ENCODE measurements at places on chromosomes 5 and 9.

DNA sequence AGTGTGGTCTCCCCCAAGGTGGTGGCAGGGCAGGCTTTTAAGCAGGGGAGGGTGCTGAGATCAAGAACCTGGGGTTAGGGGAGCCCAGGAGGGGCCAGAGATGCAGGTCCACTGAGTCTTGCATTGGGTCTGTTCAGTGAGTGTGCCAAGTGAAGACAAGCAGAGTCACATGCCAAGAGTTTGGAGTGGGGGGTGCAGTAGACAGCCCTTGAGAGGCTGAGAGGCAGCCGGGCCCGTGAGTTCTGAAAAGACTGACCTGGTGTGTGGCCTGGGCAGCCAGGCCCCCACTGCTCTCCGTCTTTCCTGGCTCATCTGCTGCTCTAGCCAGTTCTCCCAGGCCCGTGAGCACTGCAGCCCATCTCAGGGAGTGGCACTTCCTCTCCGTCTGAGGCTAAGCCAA lies 120.0 kb downstream of the DAB2IP start:
- DNase-seq = no peak

DNA sequence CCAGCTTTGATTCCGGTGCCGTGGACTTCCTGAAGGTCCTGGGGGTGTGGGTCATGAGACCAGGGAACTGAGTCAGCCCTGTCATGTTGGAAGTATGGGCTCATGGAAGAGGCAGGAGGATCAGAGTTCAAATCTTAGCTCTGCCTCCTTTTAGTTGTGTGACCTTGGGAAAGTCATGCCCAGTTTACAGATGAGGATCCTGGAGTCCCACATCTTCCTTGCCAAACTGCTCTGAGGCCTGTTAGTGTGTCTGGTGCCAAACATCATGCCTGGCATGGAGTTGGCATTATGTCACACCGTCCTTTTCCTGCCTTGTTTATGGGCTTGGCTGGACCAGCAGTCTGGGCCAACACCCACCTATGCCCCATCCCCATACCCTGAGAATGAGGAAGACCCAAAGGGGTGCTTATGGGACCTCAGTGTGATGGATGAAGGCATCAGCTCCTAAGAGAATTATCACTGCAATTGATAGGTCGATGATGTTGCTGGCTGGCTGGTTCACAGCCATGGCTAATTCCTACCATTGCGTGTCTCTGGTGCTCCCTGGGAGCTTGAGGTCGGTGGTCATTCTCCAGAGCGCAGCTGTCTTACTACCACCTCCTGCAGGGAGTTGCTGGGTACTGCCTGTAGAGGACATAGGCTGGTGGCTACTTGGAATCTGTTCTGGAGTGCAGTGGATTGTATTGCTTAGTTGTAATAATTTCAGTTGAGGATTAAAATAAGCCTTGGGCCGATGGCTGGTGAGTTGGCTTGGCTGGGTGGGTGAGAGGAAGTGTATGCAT lies 140.5 kb upstream of the PITX1 start:
- no peak for DNase-seq

- no peak for DNase-seq
Observed at GRCh38 chr9:21491756-21492155, 9.6 kb upstream of the IFNE start.

GRCh38 chr9:14565352-14566016 lies 127.7 kb downstream of the ZDHHC21 start:
- DNase-seq = no peak

DNA sequence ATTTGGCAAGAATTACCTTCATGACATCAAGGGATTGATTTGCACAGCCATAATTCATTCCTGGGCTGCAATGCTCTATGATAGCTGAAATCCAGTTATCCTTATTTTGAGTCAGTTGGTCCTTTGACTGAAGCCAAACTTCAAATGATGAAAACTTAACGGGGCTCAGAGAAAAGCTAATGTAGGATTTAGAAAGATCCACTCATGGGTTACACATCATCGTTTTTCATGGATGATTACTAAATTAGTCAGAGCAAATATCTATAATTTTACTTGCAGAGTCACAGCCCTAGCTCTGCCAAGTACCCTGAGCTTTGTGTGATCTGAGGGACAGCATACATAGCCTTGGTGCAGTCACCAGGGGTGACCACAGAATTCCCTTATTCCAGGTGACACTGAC lies 27.3 kb upstream of the MUSK start:
- no peak for DNase-seq

- no peak for DNase-seq
Observed at GRCh38 chr5:66450988-66451387, 145.2 kb upstream of the MAST4 start.

GRCh38 chr9:25678147-25678666 lies at the start of gene TUSC1:
TSS of gene TUSC1 (minus strand) at chr9:25678444. CDS start at chr9:25678312, 132 bp downstream.
- DNase-seq = peak; percentile 78

- DNase-seq = no peak
Observed at GRCh38 chr9:116144038-116144437, 9.6 kb upstream of the PAPPA start.

DNA sequence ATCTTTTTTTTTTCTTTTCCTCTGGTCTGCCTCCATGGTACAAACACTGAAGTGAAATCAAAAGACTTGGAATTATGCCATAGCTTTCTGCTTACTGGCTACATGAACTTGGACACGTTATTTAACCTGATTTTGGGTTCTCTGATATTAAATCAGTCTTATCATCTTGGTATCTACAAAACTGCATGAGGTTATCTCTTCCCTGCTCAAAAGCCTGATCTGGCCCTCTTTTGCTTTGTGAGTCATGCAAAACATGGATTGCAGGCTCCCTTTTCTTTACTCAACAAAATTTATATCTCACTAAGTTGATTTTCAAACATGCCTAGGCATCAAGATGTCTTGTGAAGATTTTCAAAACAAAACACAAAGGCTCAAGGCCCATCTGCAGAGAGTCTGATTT lies 45.9 kb upstream of the FST start:
- no peak for DNase-seq

DNA sequence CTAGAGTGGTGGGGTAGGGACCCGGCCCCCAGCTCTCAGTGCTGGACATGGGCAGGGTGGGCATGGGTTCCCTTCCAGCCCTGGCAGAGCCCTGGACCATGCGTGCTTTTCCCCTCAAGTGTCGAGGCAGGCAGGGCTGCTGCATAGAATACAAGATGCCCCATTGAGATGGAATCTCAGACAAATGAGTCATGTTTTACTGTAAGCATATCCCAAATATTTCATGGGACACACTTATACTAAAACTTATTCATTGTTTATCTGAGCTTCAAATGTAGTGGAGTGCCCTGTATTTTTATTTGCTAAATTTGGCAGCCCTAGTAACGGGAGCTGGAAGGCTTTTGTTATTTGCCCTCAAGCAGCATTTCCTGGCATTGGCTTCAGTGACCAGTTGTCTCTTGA lies 3.2 kb upstream of the RNU6ATAC start:
- no peak for DNase-seq

GRCh38 chr5:133164759-133165158 lies 112.9 kb downstream of the HSPA4 start:
- no peak for DNase-seq

- DNase-seq = no peak
Observed at GRCh38 chr5:79257314-79257713, 21.4 kb downstream of the JMY start.

DNA sequence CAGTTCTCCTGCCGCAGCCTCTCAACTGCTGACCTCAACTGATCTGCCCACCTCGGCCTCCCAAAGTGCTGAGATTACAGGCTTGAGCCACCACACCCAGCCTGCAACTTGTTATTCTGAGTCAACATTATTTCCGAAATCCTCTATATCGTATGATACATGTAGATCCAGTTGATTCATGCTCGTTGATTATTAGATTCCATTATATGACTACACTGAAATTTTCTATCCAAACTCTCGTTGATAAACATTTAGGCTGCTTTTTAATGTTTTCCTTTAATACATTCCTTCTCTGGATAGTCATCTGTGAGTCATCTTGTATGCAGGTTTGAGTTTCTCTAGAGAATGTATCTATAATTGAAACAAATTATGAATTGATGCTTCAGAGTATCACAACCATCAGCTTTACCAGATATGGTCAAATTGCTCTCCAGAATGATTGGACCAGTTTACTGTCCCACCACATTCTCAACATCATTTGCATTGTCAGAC lies 4.1 kb downstream of the CDK7 start:
- DNase-seq = no peak

- no peak for DNase-seq
Observed at GRCh38 chr5:134136771-134137170, 22.3 kb downstream of the TCF7 start.

DNA sequence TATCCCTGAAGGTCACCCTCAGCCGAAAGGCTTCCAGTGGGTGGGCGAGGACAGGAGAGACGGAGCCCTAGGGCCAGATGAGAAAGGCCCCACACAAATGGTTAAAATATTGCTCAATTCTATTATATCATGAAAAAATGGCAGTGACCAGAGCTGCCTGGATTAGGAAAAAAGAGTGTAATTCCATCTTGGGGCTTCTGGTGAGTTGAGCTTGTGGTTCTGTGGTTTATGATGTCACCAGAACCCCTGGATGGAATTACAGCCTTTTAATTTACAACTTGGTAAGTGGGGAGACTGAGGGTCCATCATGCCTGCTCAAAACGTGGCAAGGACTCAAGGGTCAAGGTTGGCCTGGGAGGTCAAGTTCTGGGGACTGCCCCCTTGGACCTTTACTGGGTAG lies 55.5 kb upstream of the STC2 start:
- DNase-seq = no peak

- peak; percentile 46 for DNase-seq
Observed at GRCh38 chr5:143019614-143020515, 249.7 kb downstream of the ARHGAP26 start.

GRCh38 chr5:151950706-151951105 lies 26.1 kb upstream of the GLRA1 start:
- no peak for DNase-seq

GRCh38 chr5:18850216-18850615 lies 1137.8 kb downstream of the CDH18 start:
- DNase-seq = no peak

- peak; percentile 46 for DNase-seq
Observed at GRCh38 chr5:109690242-109690974, 681 bp downstream of the MAN2A1 start.

DNA sequence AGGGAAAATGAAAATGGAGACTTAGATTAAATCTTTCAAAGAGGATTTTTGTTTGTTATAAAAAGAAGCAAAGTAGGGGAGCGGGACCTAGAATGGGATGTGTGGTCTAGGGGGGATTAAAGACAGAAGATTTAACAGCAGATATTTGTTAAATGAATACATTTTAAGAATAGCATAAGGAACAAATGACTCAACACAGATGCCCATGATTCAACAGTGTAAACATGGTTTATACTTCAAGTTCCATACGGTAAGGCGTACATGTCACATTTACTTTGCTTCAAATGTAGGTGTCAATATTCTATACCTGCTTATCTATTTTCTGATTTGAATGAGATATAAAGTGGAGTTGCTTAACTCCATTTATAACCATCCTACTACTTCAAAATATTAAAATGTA lies 1.5 kb downstream of the TICAM2 start:
- no peak for DNase-seq

DNA sequence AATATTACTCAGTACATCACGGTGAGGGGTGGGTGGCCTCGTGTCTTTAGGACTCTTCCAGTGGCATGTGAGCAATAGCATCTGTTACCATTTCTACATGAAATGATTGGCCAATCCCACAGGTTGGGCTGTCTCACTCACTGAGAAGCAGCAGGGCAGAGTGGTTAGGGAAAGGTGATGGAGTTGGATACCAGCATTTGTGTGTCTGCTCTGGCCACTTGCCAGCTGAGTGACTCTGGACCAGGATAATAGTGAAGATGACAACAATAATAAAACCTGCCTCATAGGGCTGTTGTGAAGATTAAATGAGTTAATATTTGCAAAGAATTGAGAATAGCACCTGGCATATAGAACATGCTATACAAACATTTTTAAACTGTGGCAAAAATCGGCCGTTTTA lies 42.0 kb downstream of the IQGAP2 start:
- DNase-seq = no peak

DNA sequence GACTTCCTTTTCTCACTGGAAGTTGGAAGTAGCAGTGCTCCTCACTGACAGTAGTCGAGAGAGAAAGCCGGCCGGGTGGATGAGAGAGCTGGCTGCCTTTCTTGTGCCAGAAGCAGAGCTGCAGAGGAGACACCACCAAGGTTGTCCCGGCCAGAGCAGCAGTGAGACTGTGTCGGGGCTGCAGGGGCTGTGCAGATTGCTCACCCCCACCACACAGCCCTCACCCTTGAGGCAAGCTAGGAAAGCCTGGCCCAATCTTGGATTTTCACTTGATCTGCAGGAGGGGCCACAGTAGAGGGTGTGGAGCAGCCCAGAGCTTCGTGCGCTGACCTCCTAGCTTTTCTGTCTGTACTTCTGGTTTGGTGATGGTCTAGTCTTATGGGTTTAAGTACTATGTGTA lies 9.1 kb downstream of the OSMR start:
- no peak for DNase-seq

DNA sequence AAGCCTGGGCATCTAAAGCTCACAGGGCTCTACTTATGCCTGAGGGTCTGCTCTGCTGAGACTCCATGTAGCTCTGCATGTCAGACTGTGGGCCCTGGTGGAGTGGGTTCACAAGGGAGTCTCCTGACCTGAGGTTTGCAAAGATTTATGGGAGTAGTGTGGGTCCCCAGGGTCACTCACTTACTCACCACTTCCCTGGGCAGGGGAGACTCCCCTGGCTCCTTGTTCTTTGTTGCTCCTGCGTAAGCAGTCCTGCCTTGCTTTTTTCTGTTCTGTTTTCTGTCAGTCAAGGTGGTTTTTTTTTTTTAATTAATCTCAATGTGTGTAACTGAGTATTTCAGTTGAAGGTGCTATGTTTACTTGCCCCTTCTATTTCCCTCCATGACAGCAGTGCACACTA lies 256.6 kb downstream of the TMEM38B start:
- no peak for DNase-seq

- DNase-seq = no peak
Observed at GRCh38 chr5:43615445-43616184, 12.6 kb downstream of the NNT start.

DNA sequence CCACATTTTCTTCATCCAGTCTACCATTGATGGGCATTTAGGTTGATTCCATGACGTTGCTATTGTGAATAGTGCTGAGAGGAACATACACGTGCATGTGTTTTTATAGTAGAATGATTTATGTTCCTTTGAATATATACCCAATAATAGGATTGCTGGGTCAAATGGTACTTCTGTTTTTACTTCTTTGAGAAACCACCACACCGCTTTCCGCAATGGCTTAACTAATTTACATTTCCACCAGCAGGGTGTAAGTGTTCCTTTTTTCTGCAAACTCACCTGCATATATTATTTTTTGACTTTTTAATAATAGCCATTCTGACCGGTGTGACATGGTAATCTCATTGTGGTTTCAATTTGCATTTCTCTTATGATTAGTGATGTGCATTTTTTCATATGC lies 82.2 kb upstream of the RFX3 start:
- DNase-seq = no peak

DNA sequence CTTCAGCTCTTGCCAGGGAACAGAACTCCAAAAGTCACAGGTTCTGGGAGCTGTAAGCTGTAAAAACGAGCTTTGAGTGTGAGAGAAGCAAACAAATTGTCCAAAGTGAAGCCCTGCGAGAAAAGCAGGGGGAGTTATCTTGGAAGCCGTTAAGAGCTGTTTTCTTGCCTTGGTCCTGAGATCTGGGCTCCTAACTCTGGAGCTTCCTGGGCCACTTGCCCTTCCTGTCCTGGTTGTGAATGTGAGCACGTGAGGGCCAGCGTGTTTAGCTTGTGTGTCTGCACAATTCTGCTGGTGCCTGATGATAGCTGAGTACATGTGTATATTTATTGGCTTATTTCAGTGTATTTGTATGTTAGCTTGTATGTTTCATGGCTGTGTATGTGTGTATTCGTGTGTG lies 40.5 kb downstream of the DAB2IP start:
- DNase-seq = no peak

- no peak for DNase-seq
Observed at GRCh38 chr5:170110403-170111087, 4.8 kb downstream of the FOXI1 start.
